ENCODE measurements at places on chromosomes 4 and X.
A peak's percentile ranks its signal among the peaks of the same experiment; 100 is the strongest.

DNA sequence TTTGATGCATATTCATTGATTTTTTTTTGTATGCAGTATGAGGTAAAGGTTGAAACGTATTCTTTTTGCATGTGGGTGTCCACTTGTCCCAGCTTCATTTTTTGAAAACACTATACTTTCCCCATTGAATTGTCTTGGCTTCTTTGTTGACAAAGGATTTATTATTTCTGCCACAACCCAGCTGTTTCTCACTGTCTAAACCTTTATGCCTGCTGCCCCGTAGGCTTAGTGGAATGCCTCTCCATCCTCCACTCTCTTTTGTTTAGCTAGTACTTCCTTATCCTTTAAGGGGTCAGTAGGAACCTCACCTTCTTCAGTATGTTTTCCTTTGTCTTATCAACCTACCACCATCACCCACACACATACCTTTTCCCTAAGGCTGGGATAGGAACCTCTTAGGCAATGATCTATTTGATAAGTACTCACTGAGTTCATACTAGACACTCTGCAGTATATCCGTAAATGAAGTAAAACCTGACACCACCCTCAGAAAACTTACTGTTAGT lies 8.5 kb downstream of the FMR1 start:
- DNase-seq, result no peak

DNA sequence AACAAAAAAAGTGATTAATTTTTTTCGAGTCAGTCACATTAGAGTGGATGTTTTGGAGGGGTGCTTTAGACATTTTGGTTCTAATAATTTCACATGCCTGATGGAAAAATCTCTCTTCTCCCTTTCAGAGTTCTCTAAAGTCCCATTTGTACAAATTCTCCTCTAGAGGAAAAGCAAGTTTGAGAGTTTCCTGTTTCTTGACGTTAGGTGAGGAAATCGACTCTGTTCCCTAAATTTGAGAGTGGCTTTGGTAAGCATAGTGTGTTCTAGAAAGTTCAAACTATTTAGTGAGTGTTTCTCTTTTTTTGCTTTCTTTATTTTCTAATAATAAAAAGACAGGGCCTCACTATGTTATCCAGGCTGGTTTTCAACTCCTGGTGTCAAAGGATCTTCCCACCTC lies 1.6 kb upstream of the ATP6AP2 start:
- no peak for DNase-seq

GRCh38 chrX:3592184-3592583 lies 121.3 kb downstream of the PRKX start:
- no peak for DNase-seq

DNA sequence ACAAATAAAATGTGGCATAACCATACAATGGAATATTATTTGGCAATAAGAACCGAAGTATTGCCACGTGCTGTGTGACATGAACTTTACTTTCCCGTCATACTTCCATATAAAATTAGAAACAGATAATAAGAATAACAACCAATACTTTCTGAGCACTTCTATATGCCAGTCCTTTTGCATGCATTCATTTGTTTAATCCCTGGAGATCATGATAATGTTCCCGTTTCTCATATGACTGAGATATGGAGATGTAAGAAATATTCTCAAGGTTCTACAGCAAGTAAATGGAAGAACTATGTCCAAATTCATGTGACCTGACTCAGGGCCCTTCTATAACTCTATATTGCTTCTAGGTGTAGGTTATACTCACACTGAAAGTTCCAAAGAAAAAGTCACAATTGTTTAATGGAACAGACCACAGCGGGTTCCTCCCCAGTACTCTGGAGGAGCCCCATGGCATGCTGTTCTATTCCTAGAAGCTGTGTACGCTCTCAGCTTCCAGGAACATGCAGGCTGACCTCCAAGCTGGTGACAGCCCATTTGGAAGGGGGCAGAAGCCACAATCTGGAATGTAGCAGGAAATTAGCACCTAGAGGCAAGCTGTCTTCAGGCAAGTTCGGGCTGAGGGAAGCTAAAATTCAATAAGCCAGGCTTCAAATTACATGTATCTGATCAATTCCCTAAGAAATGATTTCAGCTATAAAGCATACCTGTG lies 31.5 kb downstream of the QDPR start:
- DNase-seq, result no peak

- no peak for DNase-seq
Observed at GRCh38 chr4:16692524-16692923, 205.9 kb downstream of the LDB2 start.

- DNase-seq, result no peak
Observed at GRCh38 chrX:20382518-20383297, 116.0 kb upstream of the RPS6KA3 start.

DNA sequence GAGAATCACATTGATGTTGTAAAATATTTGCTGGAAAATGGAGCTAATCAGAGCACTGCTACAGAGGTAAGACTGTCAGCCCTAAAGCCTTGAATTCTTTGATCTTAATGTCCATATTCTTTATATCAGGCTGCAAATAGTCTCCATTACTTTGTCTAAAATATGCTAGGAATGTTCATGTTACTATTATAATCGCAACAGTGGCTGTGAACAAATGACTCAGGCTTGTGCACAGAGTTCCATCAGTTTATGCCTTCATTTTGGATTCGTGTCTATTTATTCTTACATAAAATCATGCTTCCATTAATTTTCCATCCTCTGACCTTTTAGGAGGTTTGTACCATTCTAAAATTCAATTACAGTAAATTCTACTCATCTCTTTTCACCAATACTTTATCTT lies 182.7 kb downstream of the ANK2 start:
- DNase-seq, result peak; percentile 13

DNA sequence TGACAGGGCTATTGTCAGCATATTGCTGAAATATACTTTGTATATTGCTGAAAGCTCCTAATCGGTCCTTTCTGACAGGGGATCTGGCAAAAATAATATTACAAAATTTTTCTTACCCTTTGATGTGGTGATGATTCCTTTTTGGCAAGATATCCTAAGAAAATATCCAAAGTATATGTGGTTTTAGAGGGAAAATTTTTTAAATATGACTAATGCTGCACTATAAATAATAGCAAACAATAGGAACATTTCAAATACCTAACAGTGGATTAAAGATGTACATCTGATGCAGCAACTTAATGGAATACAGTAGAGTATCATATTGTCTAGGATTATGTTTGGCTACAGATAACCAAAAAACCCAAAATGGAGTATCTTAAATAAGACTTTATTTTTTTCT lies 49.6 kb downstream of the RRAGB start:
- peak; percentile 16 for DNase-seq

GRCh38 chr4:99084595-99084994 lies 4.0 kb downstream of the ADH5 start:
- no peak for DNase-seq

DNA sequence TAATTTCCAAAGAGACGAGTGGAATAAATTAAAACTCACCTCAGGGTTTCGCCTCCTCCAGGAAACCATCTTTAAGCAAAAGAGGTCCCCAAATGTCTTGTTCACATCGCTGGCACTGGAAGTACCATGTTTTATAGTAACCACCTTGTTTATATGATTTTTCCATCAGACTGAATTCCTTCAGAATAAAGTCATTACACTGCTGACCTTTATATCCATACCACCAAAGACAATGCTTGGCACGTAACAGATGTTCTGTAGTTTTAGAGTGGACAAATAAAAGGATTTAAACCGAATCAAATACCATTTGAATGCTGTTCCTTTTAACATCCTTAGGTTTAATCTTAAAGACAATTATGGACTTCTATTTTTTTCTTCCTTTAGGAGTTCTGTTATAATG lies 4.7 kb downstream of the NUDT6 start:
- DNase-seq, result no peak

DNA sequence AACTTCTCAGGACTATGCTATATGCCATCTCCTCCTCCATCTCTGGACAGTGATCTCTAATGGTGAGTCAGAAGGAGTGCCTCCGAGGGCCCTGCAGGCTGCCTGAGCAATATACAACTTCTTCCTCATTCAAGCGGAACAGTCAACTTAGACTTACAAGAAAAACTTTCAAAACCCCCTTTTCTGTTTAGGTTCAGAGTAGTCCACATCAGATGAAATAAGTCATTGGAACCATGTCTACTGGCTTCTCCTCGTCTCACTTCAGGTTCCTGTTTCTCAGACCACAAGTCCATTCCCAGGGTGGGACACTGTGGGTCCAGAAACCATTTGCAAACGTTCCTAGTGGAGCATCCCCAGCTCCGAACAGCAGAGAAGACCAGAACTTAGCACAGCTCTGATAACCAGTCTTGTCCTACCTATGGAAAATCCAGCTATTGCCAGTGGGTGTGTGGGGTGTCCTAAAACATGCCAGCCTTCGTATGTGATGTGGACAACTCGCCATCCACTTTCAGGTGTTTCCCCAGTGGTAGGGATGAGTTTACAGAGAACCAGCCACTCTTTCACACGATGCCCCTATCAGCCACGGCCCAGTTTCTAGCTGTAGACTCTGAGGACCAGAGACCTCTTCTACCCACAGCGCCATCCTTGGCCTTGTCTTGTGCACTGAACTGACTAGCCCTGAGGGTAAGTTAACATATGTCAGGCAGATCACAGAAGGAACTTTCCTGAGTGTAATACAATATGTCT lies 32.7 kb upstream of the NKRF start:
- DNase-seq, result no peak

- DNase-seq, result peak; percentile 84
Observed at GRCh38 chr4:72858328-72858727, 211.2 kb downstream of the COX18 start.

- DNase-seq, result no peak
Observed at GRCh38 chrX:115940348-115940747, 230.2 kb upstream of the AGTR2 start.

- no peak for DNase-seq
Observed at GRCh38 chr4:184816962-184817361, 8.8 kb downstream of the ACSL1 start.

DNA sequence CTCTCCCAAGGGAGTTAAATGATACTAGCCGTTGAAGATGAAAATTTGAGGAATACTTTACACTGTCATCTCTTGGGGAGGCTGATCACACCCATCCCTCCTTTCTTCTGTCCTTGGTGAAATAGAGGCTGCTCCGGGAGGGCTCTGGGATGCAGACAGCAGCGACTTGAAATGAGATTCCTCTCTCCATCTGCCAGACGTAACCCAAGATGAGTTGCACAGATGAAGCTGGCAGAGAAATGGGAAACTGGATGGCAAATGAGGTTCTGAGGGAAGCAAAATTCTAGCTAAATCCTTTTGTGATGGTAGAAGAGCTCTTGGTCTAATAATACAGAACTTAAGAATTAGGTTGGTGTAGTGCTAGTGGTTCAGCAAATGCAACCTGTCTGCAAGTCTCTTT lies 201.4 kb downstream of the AASDH start:
- DNase-seq, result no peak

GRCh38 chr4:71609167-71609566 lies 174.7 kb downstream of the GC start:
- DNase-seq, result peak; percentile 6

GRCh38 chr4:76923619-76924357 lies 25.8 kb upstream of the SEPTIN11 start:
- no peak for DNase-seq

- DNase-seq, result no peak
Observed at GRCh38 chr4:157739242-157739641, 433.6 kb downstream of the GASK1B start.

DNA sequence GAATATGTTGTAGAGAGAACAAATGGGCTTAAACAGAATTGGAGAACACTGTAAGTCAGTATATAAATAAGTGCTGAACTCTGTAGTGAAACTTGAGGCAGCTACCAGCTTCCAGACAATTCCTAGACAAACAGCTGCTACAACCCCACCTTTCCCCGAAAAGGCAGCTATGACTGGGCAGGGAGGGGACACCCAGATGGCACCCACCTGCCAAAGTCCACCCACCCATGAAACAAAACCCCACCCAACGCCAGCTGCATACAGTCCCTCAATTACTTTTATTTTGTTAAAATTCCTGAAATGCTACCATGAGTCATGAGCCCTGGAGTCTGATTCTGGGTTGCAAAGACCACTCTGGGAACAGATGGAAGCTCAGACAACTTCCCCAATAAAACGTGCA lies 24.4 kb downstream of the RELL1 start:
- DNase-seq, result peak; percentile 64

Data from AG10803 (cell line).